ENCODE measurements at places on chromosomes 3 and 15.
A peak's percentile ranks its signal among the peaks of the same experiment; 100 is the strongest.

DNA sequence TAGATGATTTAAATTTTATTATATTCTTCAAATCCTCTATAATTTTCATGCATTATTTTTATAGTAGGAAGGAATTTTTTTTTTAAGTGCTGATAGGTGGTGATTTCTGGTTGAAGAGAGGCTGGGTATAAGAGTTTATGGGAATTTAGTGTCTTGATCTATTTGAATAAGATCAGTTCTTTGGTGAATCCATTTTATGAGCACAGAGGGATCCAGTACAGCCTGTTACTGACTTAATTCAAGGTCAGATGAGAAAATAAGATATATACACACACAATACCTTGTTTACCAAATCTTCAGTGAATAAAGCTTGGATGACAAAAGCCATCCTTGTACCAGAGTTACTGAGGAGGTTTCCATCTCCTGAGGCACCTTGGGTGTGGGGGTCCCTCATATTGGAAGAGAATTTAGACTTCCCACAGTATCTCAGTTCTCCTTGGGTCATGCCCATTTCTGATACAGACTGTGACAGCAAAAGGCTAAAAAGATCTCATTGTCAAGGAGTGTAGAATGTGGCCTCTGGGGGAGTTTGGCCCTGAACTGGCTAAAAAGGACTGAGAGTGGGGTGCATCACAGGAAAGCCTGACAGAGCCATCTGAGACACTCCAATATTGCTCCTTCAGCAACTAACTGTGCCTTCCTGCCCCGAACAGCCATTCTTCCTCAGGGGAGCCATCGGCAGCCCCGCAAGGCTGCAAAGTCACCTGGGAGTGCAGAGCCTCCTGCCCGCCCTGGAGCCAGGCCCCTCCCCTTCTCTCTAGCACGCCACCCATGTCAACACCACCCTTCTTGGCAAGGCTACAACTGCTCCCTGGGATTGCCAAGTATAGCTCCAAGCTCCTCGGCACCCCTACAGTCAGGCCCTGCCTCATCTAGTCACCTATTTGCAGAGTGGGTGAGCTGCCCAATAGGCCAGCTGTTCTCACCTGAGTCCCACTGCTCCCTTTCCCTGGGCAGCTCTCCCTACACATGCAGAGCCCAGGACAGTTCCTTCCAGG is 43.1 kb upstream of the HACD2 start:
- no peak for DNase-seq

- DNase-seq = no peak
These were observed 47.8 kb downstream of the KBTBD8 start for GRCh38 chr3:67045711-67046465.

- DNase-seq = no peak
These were observed 5.6 kb upstream of the ASB14 start for GRCh38 chr3:57298041-57298440.

GRCh38 chr3:172591876-172592771 is 68.9 kb upstream of the TNFSF10 start:
- DNase-seq = no peak

DNA sequence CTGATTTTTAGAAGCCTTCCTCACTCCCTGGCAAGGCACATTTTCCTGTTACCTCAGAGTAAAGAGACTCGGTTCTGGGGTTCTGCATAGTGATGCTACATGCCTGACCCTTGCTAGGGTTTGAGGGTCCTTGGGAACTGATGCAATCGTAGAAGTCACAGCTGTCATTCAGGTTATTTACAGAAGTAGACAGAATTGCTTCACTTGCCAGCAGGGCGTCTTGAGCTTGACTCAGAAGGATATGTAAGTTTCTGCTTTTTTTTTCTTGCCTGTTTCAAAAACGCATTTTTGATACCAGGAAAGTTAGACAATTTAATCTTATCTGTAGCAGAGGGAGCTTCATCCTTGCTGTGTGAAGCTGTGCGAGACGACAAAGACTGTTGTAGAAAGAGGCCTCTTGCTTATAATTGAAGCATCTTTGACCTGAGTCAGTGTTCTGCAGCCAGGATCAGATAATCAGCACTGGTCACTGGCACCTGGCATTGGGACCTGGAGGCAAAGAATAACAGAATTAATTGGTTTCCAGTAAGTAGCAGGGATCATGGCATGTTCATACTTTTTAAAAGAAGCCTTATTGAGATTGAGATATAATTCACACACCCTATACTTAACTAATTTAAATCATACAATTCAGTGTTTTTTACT is 24.8 kb downstream of the CACNA1D start:
- no peak for DNase-seq

DNA sequence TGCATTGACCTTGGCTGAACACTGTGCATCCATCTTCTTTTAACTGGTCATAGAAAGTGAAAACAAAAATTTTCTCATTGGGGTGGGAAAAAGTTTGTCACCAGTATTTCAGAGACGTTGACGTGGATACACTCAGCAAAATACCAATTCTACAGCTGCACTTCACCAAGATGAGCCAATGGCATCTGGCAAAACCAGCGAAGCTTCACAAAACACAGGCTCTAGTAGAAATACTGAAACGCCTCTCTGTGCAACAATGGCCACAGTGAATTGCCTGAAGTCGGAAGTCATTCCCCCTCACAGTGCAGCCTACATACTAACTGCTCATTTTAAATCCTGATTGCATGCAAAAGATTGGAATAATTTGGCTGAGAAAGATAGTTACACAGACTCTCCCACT is 17.0 kb downstream of the PCYT1A start:
- peak; percentile 10 for DNase-seq

- DNase-seq = no peak
These were observed 192.8 kb upstream of the THBS1 start for GRCh38 chr15:39388118-39388517.

DNA sequence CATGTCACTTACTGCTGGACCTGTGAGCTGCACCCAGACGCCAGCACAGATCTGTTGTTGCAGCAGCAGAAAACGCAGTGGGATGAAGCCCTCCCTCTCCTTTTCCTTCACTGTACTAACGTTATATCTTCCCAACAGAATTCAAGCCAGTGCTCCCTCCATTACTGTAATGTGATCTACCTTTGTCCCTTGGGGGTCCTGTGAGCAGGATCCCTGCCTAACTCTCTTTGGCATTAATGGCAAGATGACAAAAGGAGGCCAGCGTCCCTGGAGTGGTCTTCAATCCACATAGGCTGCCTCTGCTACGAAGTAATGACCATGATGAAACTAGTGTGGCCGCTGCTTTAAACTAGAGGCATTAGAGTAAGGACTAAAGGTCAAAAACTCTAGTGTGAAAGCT is 69.3 kb upstream of the SOX14 start:
- DNase-seq = no peak

DNA sequence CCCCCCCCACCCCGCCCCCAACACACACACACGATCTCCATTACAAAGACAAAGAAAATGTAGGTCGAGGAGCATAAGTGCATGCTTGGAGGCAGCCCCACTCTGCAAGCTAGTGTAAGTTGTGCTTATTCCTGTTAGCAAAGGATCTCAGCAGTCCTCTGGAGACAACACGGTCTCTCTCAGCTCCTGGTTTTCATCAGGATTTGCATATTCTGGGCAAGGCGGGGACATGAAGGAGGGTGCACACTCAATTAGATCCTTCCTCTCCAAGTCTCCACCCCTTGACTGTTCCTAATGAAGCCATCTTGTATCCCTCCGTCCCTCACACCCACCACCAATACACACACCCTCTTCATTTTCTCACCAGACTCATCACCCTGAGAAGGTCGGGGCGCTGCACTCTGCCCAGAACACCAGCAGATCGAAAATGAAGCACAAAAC is 63.8 kb downstream of the MRPL46 start:
- DNase-seq = no peak

Measured in Ammon's horn (tissue), 1 donor.